T-helper 17 cell (primary cell): ENCODE measurements at places on chromosomes 4 and X. TPM values are rescaled to one million over a fixed set of nuclear protein-coding genes. Genes with fewer than 3 reads are reported as not detected.

The MAGEB2 gene
- not detected for total RNA-seq

DNA sequence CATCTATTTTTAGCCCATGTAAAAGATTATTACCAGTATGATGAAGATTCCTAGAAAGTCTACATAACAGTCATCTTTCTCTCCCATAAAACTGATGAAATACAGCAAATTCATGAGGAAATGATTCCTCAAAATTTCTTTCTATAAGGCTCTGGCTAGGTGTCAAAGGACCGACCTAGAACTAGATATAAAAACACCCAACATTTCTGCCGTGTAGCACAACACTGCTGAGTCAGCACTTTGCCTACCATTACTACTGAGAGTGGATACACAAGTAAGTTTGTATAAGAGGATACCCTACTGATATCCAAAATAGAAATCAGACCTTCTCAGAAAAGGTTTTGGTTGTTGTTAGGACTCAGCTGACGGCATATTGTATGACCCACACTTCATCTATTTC lies 24.7 kb downstream of the TMEM47 start:
- no peak for DNase-seq

The PIN4 gene
- total RNA-seq: 2.6 TPM

GRCh38 chrX:47296766-47297365 lies 64.1 kb downstream of the USP11 start:
- DNase-seq: no peak

DNA sequence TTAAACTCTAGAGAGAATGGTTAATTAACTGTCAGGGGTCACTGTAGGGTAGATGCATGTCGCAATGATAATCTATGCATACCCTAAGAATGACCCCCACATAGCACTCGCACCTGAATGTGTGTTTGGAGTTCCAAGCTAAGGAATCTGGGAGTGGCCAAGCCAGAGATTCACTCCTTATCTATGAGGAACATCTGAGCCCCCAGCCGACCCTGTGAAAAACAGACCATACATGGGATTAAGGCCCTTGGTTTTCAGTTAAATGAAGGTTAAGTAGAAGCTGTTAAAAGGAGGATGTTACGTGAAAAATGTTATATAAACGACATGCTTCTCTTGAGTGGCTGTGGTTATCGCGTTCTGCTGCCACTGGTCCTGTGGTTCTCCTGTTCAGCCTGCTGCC lies 147.2 kb downstream of the RELL1 start:
- no peak for DNase-seq

The FATE1 gene
- total RNA-seq: not detected
